ENCODE measurements at places on chromosomes 3 and 15.

GRCh38 chr3:82001276-82001923 is 240.0 kb upstream of the GBE1 start:
- DNase-seq = no peak

GRCh38 chr3:68773401-68773800 is 158.9 kb downstream of the TAFA4 start:
- no peak for DNase-seq

GRCh38 chr3:72405943-72406566 is 442.2 kb downstream of the SHQ1 start:
- DNase-seq = no peak

DNA sequence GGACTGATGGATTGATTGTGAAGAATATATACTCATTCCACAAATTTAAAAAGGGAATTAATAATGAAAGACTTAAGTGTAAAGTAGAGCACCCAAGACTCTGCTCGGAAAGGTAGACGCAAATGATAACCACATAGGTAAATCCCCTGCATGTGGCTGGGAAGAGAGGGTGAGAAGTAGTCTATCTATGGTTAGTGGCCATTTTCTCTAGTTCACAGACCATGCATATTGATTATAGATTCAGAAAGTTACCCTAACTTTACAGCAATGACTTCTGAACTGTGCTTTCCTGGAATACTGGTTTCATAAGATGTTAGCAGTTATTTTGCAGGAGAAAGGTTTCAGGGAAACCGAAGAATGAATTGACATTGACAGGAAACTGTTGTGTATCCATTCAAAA is 51.7 kb downstream of the CASR start:
- no peak for DNase-seq

DNA sequence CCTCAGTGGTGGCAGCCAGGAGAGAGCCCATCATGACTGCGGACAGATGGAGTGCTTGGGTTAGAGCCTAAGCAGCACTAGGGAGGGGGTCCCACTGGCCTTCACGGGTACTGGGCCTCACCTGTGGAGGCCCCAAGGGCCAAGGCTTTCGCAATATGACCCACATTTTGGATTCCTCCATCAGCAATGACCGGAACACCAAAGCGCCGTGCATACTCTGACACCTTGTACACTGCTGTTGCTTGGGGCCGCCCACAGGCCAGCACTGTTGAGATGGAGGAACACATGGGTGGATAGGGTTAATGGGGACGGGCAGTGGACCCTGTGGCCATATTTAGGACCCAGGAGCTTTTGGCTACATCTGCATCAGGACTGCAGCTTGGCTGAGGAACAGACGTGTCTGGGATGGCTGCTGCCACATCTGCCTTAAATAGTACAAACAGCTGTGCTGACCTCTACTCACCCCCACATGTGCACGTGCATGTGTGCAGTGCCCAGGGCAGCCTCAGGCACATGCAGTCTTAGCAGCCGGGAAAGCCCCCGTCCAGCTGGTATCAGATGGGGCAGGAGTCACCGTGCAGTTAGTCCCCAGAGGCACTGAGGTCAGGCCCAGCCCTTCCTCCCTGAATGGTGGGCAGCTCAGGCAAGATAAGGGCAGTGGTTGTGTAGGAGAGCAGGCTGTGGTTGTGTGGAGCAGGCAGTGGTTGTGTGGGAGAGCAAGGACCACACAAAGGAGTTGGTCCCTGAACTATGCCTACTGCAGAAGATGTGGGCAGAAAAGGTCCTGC is 3.3 kb downstream of the NDUFAF3 start:
- no peak for DNase-seq

DNA sequence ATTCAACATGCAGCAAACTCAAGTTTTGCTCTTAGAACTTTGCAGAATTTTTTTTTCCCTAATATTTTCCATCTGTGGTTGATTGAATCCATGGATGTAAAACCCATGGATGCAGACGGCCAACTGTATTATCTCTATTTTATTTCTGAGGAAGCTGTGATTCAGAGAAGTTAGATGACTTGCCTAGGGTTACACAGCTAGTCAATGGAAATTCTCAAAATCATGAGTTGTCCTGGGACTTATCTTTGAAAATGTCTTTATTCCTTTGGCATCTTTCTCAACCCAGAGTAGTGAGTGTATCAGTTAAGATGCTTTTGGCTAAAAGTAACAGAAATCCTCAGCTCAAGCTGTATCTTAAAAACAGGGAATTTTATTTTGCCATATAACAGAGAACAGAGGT is 107.9 kb upstream of the GALNT15 start:
- DNase-seq = peak; percentile 45

GRCh38 chr3:57179580-57180410 is 14.6 kb upstream of the IL17RD start:
- DNase-seq = peak; percentile 28

DNA sequence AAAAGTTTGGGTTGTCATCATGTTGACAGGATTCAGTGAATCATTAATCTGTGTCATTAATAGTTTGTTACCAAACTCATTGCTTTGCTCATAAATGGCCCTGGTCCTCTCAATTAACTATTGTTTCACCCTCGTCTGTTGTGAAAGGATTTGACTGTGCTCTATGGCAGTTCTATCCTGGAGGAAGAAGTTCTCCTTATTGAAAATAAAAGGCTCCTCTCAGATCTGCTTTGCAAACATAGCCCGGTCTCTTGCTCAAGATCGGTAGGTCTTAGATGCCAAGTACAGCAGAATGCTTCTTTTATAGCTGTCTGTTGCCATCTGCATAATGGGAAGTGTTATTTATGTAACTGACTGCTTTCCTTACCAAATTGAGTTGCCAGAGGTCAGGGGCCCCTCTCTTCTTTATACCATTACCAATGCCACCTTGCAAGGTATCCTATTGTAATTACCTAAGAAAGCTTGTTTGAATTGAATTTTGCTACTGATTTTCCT is 146.5 kb downstream of the EBLN2 start:
- no peak for DNase-seq

DNA sequence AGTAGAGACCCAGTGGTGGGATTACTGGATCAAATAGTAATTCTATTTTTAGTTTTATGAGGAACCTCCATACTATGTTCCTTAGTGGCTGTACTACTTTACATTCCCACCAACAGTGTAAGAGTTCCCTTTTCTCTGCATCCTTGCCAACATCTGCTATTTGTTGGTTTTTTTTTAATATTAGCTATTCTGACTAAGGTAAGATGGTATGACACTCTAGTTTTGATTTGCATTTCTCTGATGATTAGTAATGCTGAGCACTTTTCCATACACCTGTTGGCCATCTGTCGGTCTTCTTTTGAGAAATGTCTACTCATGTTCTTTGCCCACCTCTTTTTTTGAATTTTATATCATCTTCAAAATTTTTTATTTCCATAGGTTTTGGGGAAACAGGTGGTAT is 34.2 kb upstream of the RAP2B start:
- peak; percentile 54 for DNase-seq

DNA sequence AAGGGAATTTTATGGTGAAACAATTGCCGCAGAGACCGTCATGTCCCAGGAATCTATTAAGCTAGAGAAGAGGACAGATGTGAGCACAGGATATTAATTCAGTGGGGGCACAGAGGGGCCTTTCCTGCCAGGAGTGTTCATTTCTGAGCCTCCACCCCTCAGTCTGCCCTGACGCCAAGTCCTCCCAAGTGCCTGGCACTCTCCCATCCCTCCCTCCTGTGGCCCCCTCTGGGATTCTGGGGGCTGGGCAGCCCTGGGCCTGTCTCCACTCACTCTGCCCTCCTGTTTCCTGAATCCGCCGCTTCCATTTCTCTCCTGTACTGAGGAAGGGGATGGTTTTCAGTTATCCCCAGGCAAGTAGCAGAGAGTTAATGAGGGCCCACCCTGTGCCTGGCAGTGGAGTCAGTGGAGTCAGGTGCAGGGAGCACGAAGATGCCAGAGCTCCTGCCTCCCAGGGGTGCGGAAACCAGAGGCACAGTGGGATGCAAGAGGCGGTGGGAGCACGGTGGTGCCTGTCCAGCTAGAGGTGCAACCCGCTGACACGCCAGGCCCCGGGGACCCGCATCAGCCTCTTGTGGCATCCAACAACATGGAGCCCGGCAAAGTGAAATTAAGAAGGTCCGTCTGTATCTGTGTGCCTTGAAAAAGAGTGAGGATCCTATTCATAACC is 212.5 kb downstream of the XXYLT1 start:
- no peak for DNase-seq

GRCh38 chr3:46350262-46350565 is 3.7 kb upstream of the CCR2 start:
- DNase-seq = no peak

GRCh38 chr15:67098768-67099282 is 33.4 kb downstream of the SMAD3 start:
- DNase-seq = no peak

DNA sequence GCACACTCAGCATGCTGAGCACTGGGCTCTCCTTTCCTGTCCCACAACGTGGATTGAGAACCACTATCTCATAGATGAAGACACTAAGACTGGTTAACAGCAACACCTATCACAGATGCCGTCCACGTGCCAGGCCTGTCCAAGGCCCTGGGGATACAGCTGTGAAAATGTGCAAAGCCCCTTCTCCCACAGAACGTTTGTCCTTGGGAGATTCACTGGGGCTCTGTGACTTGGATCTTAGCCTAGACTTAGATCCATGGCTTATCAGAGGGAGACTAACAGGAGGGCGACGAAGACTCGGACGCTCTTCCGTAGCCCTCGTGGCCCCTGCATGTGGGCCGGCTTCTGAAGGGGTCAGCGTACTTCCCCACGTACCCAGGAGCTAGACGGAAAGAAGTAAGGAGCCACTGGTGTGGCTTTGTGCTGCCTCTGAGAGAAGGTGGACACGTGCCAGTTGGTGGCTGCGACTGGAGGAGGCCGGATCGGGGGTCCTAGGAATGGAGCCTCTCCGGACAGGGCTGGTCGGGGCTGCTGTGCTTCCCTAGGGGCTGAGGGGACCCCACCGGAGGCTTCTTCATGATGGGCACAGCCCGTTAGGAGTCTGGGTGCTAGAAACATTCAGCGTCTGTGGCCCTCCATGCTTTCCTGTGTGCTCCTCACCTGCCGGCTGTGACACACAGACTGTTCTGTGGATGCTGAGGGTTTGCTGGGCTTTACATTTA is 964 bp downstream of the NRROS start:
- no peak for DNase-seq

GRCh38 chr15:65055201-65055870 is 10.1 kb downstream of the SLC51B start:
- peak; percentile 34 for DNase-seq

GRCh38 chr15:54979964-54980363 is 216.8 kb downstream of the RSL24D1 start:
- no peak for DNase-seq

GRCh38 chr3:134013280-134013679 is 16.4 kb downstream of the SLCO2A1 start:
- no peak for DNase-seq

GRCh38 chr3:63324621-63325020 is 46.5 kb downstream of the SYNPR start:
- no peak for DNase-seq

Data from fibroblast of upper back skin (primary cell).